ENCODE measurements at places on chromosomes 7 and 10.

GRCh38 chr7:155296006-155296787, 1.5 kb upstream of the INSIG1 start:
- DNase-seq, result no peak

- DNase-seq, result no peak
Measured at GRCh38 chr7:44278451-44279161, 46.8 kb downstream of the CAMK2B start.

DNA sequence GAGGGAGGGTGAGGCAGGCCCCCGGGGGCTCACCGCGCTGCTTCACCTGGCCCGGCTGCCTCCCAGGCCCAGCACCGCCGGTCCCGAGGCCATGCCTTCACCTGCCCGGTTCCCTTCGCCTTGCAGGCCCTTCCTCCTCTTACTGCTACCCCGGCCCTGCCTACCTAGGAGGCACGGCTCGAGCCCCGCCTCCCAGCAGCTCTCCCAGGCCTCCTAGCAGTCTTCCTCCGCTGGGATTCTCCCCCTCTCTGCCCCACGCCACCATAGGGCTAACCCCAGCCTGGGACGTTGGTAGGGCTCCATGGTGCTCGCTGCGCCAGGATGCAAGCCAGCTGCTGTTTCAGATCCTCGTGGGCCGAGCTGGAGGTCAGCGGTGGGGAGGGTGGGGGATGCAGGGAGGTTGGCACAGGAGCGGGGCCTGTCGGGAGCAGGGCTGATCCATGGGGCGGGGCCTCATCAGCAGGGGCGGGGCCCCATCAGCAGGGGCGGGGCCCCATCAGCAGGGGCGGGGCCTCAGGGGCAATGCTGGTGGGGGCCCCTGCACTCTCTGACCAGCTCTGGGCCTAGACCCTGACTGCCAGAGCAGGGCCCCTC, 63.3 kb downstream of the RASGEF1A start:
- DNase-seq, result no peak

DNA sequence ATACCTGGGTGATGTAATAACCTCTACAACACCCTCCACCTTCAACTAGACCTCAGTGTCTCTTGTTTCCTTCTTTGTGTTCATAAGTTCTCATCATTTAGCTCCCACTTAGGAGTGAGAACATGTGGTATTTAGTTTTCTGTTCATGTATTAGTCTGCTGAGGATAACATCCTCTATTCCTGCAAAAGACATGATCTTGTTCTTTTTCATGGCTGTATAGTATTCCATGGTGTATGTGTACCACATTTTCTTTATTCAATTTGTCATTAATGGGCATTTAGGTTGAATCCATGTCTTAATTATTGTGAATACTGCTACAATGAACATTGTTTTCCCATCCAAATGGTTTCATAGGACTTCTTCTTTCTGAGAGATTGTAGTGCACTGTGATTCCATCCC, 135.7 kb downstream of the MBL2 start:
- no peak for DNase-seq

GRCh38 chr7:159032322-159032721, 112.3 kb downstream of the VIPR2 start:
- DNase-seq, result no peak

GRCh38 chr7:874031-874749, 2.2 kb upstream of the GET4 start:
- no peak for DNase-seq
